ENCODE measurements at places on chromosomes 7 and 10.

GRCh38 chr10:12419262-12419847 lies 70.0 kb downstream of the CAMK1D start:
- DNase-seq: peak; percentile 82

GRCh38 chr7:141557360-141557759 lies 6.2 kb downstream of the AGK start:
- DNase-seq: no peak

- DNase-seq: no peak
Observed at GRCh38 chr7:129496653-129497052, 5.7 kb upstream of the SMKR1 start.

DNA sequence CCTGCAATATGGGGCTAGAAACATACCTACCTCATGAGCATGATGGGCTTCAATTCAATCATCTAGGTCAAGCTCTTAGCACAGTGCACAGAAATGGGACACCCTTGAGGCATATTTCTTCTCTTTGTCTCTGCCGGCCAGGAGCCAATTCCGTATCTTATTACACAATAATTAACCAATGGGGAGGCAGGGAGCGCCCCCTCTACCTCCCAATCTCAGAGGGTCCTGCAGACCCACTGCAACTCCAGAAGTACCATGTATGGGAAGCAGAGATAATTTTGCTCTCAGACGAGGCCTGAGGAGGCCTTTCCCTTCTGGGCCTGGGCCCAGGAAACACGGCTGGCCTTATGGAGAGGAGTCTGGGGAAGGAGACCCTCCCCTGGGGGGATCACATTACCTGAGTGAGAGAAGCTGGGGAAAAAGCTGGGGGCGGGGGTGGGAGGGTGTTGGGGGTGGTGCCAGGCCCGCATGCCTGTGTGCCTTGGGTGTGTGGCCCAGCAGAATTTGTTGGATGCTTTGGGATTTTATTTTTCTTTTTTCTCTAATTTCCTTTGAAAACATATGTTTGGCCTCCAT lies 155.5 kb downstream of the UBE2H start:
- no peak for DNase-seq

DNA sequence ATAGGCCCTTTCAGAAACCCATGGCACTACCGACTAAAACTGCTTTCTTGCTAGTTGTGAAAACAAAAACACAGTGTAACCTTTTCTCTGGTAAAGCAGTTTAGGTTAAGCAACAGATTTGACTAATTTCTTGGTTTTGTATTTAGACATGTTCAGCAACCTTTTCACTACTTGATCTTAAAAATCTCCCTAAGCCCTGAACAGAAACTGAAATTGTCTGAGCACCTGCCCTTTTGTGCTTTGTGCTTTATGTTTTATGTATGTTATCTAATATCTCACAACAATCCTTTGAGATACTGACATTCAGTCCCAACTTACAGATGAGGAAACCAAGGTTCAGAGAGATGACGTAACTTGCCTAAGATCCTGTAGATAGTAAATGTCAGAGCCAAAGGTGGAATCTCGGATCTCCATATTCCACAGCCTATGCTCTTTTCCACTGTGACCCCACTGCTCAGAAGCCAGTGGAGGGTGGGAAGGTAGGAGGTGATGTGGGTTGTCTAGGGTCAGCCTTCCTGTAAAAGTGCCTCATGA lies 146.6 kb downstream of the LCOR start:
- DNase-seq: no peak

GRCh38 chr10:102418622-102419268 lies at the start of gene PSD:
Gene PSD (minus strand): TSS chr10:102418785. CDS start chr10:102417038, 1,747 bp downstream.
- no peak for DNase-seq

GRCh38 chr10:18797286-18797685 lies 138.1 kb downstream of the ARL5B start:
- no peak for DNase-seq

DNA sequence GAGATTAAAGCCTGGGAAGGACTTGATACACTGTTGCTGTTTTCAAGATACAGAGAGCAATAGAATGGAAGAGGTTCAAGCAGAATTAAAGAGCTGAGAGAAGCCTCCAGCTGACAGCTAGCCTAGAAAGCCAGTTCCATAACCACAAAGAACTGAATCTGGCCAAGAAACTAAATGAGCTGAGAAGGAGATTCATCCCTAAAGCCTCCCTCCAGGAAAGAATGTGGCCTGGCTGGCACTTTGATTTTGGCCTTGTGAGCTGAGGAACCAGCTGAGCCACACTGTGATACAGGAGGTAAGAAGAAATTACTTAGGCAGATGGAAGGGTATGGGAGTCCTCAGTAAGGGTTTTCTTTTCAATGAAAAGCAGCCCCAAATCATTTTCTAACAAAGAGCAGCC lies 324.1 kb downstream of the PHF14 start:
- no peak for DNase-seq

Data from epithelial cell of proximal tubule (primary cell).